ENCODE measurements at places on chromosomes 13 and 19. TPM values are rescaled to one million over a fixed set of nuclear protein-coding genes. Genes with fewer than 3 reads are reported as not detected.

PSG11 gene
- total RNA-seq, result not detected

ZNF566 gene
- total RNA-seq, result 19.9 TPM

ZBTB7A gene
- 63.8 TPM for total RNA-seq

LRRC25 gene
- 3.6 TPM for total RNA-seq

KLK2 gene
- total RNA-seq, result not detected

DNA sequence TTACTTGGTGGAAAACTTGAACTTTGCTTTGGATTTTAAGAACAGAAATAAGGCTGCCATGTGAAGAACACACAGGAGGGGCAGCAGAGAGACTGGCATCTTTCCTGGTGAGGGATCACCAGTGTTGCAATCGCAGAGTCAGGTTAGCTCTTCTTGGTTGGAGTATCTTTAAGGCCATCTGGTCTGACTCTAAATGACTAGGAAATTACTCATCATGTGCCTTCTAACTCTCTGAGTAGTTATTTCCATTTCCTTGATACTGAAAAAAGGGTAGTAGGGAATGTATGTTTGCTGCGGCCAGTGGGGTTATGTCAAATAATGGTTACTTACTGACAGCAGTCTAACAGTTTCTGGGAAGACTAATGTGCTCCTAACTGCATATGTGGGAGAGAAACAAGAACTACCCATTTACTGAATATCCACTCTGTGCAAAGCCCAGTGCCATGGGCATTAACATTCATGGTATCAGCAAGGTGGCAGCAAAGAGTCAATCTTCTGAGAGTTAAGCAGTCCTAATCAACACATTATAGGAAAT lies 122.1 kb downstream of the COG6 start:
- DNase-seq, result no peak

DNA sequence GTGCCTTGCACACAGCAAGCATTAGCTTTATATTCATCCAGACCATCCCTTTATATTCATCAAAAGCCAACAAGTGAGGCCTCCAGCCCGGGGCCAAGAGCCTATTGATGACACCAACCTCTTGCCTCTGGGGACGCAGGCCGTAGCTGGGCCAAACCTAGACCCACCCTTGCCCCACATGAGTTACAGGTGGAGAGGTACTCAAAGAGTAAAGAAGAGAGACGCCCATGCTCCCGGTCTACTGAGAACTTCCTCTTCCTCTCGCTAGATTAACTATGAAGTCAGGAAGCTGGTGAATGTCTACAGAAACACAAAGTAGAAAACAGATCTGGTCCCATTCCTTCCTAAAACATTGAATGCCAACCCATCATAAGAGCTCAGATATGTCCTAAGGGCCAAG lies 3.8 kb upstream of the MLNR start:
- no peak for DNase-seq

GRCh38 chr13:102962430-102962829 lies 103.8 kb downstream of the SLC10A2 start:
- no peak for DNase-seq

DNA sequence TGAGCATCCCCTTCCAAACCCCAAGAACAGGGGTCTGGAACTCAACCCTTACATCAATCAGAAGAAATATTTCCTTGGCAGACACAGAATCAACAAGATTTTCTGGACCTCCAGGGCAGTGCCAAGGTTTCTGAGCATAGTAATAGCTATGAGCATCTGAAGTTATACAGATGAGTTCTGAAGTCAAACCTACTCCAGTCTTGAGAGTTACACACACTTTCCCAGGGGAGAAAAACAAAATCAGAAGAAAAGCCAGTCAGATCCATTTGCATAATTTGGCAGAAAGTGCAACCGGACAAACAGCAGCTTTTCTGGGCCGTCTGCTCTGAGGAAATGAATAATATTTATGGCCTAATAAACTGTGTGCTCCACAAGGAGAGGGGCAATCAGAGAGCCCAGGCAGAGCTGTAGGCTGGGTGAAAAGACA lies 93.1 kb downstream of the KL start:
- DNase-seq, result no peak

DNA sequence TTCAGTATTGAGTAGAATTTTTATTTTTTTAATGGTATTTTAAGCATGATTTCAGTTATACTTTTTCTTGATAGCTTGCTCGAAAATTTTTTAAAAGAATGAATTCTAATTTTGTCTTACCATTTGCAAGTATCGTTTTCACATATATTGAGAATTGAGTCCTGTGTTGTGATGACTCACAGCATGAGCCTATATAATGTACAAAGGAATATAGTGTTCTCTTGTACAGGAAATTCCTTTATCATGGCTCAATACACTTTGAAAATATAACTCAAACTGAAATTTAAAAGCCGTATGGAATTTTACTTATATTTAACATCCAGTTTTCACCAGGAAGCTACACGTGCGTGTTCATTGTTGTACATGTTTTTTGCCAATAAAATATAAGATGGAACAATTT lies 161.1 kb upstream of the TMTC4 start:
- DNase-seq, result no peak

- no peak for DNase-seq
Measured at GRCh38 chr13:48962281-48962680, 13.4 kb upstream of the FNDC3A start.

Data from ureter (tissue), 1 donor.